ENCODE measurements at places on chromosomes 5 and 9.

GRCh38 chr9:114316605-114317230 is 6.2 kb upstream of the ORM1 start:
- no peak for DNase-seq

DNA sequence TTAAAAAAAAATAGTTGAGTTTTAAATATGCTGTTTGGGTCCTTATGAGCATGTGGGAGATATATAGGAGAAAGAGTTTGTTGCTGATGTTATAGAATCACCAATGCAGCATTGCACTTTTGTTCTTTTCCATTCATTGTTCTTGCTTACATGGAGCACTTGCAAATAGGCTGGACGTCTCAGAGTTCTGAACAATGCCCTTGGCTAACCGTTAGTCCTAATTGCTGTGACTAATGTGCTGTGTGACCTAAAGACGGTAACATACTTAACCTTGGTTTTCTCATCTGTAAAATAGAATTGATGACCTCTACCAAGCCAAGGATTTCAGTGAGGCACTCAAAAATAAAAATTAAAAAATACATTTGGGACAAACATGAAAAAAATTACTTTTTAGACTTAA is 29.8 kb downstream of the PIK3R1 start:
- DNase-seq, result no peak

DNA sequence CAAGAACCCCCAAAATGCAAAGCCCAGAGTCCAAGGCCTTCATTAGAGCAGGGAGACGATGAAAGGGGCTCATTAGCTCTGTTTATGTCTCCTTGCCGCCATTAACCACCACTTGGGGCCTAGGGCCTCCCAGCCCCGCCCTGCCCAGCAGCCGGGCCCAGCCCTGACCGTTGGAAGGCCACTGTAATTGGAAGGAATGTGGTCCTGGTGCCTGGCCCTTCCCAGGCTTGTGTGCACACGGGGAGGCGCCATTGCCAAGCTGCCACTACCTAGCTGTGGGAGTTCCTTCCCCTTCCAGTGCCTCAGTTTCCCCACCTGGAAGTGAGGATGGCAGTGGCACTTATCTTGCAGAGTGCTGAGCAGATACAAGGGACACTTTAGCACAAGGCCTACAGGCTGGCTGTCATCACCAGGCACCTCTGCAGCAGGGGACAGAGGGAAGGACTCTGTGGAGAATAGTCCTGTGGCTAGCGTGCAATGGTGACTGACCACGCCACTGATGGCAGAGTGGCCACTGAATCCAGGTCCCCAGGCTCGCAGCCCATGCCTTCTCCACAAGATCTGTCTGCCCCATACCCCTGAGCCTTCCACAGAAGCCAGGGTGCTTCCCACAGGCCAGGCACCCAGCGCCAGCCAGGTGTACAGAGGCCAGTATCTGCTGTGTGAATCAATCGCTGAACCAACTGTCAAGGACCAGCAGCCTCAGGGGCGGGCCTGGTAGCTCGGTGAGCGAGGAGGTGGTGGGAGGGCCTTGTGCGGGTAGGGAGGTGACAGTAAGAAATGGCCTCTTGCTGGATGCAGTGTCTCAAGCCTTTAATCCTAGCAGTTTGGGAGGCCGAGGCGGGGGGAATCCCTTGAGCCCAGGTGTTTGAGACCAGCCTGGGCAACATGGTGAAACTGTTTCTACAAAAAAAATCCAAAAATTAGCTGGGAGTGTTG is 20.8 kb downstream of the GBGT1 start:
- DNase-seq, result peak; percentile 50

GRCh38 chr5:96344678-96345577 is 88.1 kb downstream of the PCSK1 start:
- peak; percentile 55 for DNase-seq

GRCh38 chr9:15942831-15943424 is 390.1 kb downstream of the CCDC171 start:
- DNase-seq, result no peak

GRCh38 chr9:79120941-79121340 is 450.8 kb upstream of the TLE4 start:
- no peak for DNase-seq

DNA sequence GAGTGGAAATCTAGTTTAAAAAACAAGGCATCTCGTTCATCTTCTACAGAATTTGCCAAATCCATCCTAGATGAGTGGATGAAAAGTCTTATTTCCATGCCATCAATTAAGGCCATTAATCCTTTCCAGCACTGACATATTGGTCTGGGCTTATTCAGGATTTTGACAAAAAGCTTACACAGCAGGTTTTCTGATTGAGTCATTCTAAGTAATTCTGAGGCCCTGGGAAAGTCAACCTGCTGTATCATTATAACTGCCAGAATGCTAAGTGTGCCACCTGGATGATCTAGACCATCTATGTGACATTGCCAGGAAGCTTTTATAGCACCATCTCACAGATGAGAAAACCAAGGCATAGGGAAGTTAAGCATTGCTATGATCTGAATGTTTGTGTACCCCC is 132.1 kb upstream of the MAP3K1 start:
- no peak for DNase-seq

DNA sequence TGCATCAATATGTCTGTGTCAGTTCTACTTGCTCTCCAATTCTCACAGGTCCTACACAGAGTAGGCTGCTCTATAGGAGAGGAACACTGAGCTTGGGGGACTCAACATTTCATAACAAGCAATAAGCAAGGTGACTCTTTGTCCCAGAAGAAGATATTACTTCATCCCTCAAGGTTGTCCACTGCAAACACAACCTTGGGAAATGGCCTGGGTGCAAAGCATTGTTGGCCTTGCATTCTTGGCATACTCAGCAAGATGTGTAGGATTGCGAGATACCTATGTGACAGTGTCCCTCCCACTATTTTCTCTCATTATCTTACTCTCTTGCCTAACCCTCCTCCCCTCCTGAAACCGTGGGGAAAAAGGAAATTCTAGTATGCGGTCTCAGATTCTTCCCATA is 169.8 kb upstream of the FREM1 start:
- DNase-seq, result no peak

- no peak for DNase-seq
Measured at GRCh38 chr9:33919276-33919897, 102.4 kb downstream of the UBE2R2 start.

- DNase-seq, result no peak
Measured at GRCh38 chr9:77598524-77598923, 49.6 kb downstream of the GNA14 start.

DNA sequence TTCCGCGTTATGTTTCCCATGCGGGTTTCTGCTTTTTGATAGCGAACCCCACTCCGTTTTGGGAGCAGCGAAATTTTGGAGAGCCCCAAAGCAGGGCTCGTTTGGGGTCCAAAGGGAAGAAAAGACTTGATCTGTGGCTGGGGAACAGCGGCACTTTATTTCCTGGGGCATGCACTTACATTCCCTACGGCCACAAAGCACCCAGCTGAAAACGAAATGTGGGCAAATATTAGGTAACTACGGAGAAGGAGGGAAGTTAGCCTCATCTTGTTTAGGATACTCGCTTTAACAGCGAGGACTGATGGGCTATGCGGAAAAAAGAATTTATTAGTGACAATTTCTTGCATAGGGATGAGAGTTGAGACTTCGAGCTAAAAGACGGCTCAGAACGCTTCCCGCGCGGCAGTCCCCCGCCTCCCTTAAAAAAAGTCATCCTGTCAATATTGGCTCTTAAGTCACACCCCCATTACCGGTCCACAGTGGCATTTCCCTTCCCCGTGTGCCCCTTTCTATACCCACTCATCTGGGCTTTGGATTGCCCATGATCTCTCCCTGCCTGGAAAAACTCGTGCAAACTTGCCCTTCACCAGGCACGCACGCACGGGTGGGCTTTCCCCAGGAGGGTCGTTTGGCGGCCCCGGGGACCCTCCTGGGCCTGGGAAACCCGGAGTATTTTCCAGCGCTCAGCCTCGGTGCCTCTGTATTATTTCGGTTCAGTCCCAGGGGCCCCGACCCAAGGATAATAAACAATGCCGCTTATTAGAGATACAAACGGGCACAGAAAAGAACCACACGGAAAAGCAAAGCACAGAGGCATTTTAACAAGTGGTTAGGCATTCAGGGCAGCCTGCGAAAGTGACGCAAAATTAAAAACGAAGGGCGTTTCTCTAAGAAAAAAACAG is 35.8 kb upstream of the NFIB start:
- no peak for DNase-seq

DNA sequence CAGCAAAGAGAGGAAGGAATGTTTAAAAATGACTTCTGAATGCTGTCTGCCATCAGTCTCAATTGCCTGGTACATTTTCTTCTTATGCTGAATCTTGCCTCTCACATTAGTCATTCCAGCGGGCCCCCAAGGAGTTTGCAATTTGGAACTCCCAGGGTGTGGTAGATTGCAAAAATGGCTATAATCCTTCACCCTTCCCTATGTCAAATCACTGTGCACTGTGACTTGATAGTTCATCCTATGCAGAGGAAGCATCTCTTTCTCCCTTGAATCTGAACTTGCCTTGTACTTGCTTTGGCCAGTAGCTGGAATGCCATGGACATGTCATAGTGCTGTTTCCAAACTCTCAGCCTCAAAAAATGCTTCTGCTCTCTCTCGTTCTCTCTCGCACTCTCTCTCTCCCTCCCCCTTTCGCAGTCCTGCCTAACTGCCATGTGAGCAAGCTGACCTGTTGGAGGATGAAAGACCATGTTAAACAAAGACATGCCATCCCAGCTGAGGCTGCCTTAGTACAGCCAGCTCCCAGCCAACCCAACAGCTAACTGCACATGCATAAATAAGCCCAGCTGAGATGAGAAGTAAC is 284.0 kb upstream of the TLE4 start:
- no peak for DNase-seq

DNA sequence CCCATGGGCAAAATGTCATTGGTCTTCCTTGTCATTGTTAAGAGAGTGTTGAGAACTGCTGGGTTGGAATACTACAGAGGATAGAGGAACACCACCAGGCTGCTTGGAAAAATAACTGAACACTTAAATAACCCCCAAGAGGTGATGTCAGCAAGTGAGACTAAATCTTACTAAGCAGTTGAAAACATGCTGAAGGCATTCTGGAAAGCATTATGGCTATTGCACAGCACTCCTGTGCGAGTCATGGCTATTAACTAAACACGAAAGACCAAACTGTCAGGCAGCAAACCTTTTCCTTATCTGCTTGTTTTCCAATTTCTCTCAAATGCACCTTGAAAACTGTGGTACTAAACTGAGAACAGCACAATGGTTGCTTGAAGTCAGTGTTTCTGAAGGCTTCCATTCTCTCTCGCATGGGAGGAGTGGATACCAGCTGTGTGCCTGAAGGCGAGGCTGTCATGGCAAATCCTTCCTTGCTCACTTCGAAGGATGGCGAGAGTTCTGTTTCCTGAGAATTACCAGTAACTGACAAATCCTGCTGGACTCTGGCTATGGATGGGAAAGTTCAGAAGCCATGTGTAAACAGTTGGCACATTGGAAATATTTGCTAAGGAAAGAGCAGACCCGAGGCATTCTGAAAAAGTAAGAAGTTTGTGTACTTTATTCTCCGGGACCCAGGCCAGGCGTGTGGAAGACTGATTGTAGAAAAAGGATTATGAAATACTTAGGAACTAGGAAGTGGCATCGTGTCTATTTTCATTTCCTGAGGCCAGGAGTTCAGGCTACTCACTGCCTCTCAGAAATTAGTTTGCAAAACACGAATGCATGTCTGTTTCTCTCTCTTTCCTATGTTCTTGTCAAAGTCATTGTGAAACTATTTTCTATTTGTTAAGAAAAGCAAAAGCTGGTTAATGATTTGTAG is 182.1 kb downstream of the DMRT2 start:
- no peak for DNase-seq

GRCh38 chr9:83526901-83527300 is 11.3 kb downstream of the FRMD3 start:
- no peak for DNase-seq

All from activated CD8-positive, alpha-beta T cell treated with anti-CD3 and anti-CD28 coated beads, Interleukin-2, amount 10 ng/mL, durations not matched to agents 7 days and 5 days (primary cell).